Stimulated activated naive B cell treated with anti-CD40 and anti-IgM and Interleukin-4, amounts not matched to agents 10 μg/mL and 1 μg/mL and 100 μg/mL, for 72 hours (primary cell): ENCODE measurements at places on chromosomes 3 and 15.

GRCh38 chr15:61994216-61994615, 66.0 kb downstream of the VPS13C start:
- no peak for DNase-seq

- DNase-seq: no peak
Observed at GRCh38 chr3:153595186-153595815, 433.3 kb downstream of the RAP2B start.

DNA sequence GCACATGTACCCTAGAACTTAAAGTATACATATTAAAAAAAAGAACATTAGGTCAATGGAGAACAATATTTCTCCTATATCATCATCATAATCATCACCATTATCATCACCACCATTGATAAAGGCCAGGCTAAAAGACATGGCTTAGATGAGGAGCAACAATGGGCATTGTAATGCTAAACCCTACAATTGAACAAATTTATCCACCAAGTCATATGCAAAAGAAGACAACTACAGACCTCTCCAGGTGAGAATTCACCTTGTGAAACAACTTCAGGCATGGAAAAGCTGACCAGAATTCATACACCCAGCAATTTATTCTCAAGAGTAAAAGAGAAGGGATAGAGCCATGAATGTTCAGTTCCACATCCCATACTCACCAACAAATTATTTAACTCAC, 46.3 kb upstream of the BBX start:
- DNase-seq: no peak

GRCh38 chr15:69181424-69181823, 21.0 kb downstream of the GLCE start:
- no peak for DNase-seq

GRCh38 chr3:174720717-174721116, 138.4 kb upstream of the NAALADL2 start:
- no peak for DNase-seq
